Activated CD4-positive, alpha-beta T cell treated with anti-CD3 and anti-CD28 coated beads for 1 hour (primary cell): ENCODE measurements at places on chromosomes 7 and 10.

GRCh38 chr7:124032369-124033094 lies at the start of gene TMEM229A:
TMEM229A (minus strand) TSS chr7:124033067; CDS start chr7:124033003, 64 bp downstream.
- no peak for DNase-seq

DNA sequence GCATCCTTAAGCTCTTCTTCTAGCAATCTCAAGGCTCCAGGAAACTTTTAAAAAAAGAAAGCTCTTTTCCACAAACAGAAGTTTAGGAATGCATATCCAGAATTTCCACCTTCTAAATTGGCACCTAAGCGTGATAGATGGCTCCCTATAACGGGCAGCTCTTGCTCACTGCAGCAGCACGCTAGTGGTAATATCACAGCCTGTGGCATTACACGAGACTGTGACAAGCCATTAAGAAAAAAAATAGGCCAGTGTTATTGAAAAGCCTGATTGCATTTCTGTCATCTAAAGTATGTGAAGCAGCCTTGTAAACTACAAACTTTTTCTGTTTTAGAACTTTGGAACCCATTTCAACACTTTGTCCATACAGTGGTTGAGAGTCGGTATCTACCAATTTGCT lies 263.8 kb downstream of the CAMK1D start:
- no peak for DNase-seq

- no peak for DNase-seq
Observed at GRCh38 chr10:104831272-104831671, 190.2 kb downstream of the SORCS3 start.

DNA sequence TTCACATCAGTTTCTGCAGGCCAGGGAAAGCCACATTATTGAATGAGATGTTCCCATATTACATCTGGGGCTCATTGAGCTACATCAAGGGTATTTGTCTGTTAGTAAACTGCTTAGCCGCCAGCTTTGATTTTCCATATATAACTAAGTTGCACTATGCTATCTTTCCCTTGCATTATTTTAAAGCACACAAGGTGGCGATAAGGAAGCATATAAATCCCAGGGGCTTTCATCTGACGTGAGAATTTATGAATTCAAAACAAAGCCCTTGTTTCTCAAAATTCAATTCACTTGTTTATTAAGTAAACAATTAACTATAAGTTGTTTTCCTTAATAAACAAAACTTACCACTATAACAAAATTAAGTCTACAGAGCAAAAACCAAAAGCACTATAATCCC lies 334.1 kb upstream of the TPK1 start:
- DNase-seq: no peak

GRCh38 chr7:130180571-130181262 lies 24.5 kb downstream of the TMEM209 start:
- no peak for DNase-seq

GRCh38 chr7:67392596-67393438 lies 396.2 kb downstream of the TYW1 start:
- DNase-seq: no peak

DNA sequence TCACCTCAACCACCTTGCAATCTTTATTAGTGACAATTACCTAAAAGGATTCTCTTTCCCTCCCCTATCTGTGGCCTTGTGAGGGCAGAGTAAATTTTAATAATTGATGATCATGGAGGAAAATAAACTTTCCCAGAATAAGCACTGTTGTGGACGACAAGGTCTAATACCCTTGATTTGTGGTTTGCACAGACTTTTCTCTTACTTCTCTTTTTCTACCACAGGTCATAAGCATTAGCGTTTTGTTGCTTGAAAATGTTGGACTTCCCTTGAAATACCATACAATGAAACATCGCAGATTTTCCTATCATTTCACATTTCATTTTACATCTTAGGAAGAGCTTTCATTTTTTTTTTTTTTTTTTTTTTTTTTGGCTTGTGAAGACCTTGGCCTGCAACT lies 188.1 kb upstream of the TMEM72 start:
- no peak for DNase-seq

GRCh38 chr10:99779335-99779734 lies 3.1 kb upstream of the ABCC2 start:
- no peak for DNase-seq

- DNase-seq: no peak
Observed at GRCh38 chr10:78328592-78329404, 295.1 kb downstream of the RPS24 start.

- no peak for DNase-seq
Observed at GRCh38 chr7:73424489-73424885, 9.1 kb upstream of the FZD9 start.

GRCh38 chr7:35753761-35754603 lies 46.9 kb upstream of the SEPTIN7 start:
- no peak for DNase-seq

GRCh38 chr7:39324139-39324760 lies 242.0 kb upstream of the YAE1 start:
- no peak for DNase-seq

DNA sequence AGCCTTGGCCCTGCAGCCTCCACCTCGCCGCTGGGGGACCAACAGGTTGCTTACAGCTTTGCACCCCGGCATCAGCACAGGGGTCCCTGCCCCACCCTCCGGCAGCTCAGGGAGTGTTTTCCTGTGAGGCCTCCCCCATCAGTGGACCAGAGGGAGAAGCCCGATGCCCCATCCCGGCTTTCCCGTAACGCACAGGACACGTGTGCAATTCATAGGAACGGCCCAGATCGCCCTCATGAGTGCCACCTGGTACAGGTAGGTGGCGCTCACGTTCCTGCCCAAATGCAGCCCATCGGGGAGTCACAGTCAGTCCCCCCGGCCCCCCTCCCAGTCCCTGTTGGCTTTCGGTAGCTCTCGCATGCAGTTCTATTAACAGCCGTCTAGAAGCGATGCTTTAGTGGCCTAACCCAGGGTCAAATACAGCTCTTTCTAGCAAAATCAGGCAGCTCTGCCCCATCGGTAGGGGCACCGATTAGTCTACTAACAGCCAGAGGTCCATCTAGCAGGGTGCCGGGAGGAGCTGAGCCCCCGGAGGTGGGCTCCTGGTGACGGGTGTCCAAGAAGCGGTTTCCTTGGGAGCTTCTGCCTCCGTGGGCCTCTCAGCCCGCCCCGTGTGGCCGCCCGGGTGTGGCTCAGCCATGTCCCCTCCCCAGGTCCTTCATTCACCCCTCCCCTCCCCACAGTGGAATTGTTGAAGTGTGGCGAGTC lies 48.4 kb upstream of the GTF2IRD1 start:
- no peak for DNase-seq

GRCh38 chr10:66836771-66837170 lies 89.1 kb upstream of the LRRTM3 start:
- DNase-seq: no peak

GRCh38 chr10:86553639-86554038 lies 32.0 kb upstream of the WAPL start:
- DNase-seq: no peak

DNA sequence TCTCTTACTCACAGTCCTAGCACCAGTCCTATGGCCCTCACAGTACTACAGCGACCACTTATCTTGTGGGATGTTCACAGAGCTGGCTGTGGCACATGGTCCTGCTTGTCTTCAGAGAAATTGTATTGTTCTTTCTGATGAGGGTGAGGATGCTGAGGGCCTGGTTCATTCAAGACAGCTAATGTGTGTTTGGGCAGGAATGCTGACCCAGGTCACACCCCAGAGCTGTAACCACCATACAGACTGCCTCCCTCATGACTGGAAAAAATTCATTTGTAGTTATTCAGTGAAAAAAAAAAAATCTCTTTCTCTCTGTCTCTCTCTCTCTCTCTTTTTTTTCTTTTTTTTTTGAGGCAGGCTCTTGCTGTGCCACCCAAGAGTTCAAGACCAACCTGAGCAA lies 83.5 kb downstream of the KLF6 start:
- no peak for DNase-seq

DNA sequence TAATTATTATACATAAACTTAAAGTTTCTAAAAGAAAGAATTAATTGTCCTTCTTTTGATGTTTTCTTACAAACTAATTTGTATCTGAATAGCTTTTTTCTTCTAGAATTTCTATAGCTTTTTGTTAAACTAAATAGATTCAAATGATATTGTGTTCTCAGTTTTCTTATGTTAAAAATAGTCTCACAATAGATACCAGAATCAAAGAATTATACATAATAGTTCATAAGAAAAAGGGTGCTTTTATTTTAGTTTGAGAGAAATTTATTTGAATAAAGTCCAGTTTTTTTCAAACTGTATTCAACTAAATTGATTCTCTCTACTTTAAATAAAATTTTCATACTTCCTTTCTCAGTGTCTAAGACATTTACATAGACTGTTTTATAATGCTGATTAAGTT lies 274.8 kb downstream of the SEMA3D start:
- no peak for DNase-seq

DNA sequence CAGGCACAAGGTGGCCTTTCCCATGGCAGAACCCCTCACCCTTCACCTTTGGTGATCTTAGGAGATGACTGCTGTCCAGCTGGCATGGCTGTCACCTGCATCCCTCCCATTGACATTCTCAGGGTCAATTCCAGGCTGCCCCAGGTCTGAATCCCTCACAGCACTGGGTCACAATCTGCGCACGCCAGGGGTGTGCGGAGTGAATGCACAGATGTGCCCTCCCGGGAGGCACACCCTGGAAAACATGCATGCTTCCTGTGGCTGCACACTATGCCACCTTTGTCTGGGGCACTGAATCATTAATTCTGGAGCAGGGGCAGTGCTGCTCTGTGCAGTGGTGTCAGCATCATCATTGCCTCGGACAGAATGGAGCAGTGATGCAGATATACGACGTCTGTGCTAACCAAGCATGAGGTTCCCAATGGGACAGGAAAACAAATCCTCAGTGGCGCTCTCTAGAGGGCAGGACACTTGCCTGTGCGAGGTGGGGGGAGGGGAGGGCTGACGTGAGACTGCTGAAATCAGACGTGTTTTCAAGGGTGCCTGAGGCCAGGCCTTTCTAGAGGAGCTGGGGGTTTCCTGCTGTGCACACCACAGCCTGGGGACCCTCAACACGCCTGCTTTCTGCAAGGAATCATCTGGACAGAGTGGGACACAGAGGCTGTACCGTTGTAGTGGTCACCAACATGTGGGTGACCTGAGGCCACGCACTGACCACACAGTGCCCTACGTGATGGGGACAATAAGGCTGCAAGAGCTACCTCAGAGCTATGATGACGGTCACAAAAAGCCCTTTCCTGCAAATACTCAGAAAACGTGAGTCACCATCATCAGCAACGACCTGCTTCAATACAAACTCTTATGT lies 77.9 kb downstream of the HIPK2 start:
- no peak for DNase-seq

DNA sequence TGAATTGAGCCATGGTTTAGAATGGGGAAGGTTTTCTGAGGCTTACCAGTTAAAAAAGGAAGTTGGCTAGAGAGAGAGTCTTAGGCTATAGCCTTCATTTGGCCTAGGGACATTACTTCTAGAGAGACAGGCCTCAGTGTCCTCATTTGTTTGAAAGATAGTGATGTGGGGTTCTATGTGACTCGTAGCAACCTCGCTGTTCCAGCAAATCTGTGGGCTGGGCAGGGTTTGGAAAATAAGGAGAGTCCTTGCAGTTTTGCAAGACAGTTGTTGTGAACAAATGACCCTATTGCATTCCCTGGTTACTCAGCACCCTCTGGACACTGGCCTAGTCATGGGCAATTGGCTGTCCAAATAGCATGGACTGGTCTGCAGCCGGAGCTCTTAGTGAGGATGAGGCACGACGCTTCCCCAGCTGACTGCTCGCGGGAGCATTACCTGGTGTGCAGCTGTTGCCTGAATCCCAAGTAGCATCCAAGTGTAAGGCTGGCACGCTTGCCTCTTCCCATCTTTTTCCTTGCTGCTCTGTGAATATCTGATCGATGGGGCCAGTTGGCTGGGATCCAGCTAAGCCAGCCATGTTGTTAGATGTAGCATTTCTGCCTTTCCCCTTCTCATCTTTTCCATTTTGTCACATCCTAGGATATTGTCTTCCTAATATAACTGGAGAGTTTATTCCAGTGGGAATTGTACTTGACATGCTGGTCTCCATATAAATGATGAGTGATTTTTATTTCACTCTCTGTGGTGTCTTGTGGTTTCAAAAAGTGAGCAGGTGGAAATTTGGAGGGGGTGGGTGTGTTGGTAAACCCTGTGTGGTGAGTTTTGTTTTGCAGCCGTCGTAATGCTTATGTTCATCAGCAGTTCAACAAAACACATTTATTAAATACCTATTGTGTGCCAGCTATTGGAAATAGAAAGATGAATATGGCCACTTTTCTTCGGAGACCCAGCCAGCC lies 99.8 kb downstream of the SND1 start:
- no peak for DNase-seq

GRCh38 chr7:21450941-21451340 lies 23.1 kb downstream of the SP4 start:
- DNase-seq: no peak

GRCh38 chr10:96387161-96387560 lies 28.4 kb upstream of the OPALIN start:
- no peak for DNase-seq

- DNase-seq: no peak
Observed at GRCh38 chr10:88896372-88896993, 16.4 kb downstream of the STAMBPL1 start.

GRCh38 chr10:44874166-44874565 lies 37.0 kb upstream of the TMEM72 start:
- DNase-seq: no peak

DNA sequence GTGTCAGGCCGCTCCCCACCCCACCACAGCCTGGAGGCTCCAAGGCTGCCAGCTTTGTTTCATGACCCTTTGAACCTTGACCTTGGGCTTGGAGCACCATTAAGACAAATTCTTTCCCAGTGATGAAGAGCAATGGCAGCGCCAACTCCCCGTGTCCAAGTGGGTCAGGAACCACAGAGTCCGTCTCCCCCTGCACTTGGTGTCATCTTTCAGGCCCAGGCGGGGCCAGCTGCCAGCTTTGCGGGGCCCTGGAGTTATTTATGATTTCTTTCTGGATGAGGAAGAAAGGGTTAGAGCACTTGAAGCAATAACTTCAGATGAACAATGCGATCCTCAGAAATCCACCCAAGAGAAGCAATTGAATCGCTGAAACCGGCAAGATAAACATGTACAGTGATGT lies 110.8 kb downstream of the MYL10 start:
- no peak for DNase-seq

DNA sequence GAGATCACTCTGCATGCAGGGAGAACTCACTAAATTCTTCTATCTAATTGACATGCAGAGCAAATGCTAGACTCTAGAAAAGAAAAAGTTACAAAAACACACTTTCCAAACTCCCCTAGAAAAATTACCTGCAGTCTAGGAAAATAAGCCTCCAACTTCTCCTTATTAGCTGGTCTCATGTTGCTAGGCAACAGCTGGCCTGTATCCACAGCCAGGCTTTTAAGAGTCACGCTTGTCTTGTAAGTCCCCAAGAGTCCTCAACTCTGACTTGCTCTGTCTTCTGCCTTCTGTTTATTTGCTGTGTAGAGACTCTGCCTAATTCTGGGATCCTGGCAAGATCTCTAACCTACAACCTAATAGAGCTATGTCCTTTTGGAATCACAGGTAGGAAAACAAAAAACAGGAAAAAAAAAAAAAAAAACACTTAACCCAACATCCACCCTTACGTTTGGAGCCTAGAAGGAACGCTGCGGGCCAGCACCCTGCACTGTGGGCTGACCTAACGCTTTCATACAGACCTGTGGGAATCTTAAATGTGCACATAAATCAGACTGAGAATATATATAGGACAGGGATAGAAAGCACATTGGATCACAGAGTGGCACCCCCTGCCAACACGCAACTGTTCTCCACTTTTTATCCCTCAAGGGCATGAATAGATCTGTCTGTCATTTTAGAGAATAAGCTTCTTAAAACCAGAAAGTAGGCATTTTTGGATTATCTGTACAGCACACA lies 117.0 kb upstream of the PTPRZ1 start:
- DNase-seq: no peak

GRCh38 chr7:100822236-100823139 lies 4.8 kb downstream of the EPHB4 start:
- no peak for DNase-seq

- no peak for DNase-seq
Observed at GRCh38 chr10:22931948-22932347, 4.1 kb downstream of the ARMC3 start.
